ENCODE measurements at places on chromosomes 5 and 9.

GRCh38 chr9:134294153-134295071, 31.8 kb upstream of the RXRA start:
- no peak for DNase-seq

- DNase-seq, result no peak
Measured at GRCh38 chr9:131237291-131237690, 39.0 kb downstream of the FAM78A start.

GRCh38 chr9:129458663-129459546, 162.0 kb downstream of the C9orf50 start:
- no peak for DNase-seq

DNA sequence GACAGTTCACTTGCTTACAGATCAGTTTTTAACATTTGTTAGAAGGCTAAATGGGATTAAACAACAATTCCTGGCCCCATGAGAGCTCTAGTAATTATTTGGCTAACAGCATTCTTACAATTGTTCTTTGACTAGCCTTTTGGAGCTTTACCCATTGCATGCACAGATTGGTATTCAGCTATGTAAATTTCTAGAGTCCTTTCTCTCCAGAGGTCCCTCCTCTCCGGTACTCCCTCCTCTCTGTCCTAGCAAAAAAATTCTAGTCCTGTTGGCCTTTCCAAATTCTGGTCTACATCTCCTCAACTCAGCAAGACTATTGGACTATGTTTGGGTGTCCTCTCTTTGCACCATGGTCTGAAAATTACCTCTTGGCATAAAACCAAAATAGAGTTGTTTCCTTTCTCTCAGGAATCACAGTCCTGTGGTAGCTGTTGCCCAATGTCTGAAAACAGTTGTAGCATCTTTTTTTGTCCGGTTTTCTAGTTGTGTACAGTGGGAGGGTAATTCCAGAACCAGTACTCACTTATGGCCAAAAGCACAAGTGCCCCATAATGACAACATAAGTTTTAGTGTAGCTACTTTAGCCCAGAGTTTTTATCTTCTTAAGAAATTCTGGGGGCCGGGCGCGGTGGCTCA, 18.1 kb downstream of the SAR1B start:
- DNase-seq, result no peak

GRCh38 chr5:90849939-90850338, 291.3 kb downstream of the ADGRV1 start:
- DNase-seq, result no peak

- DNase-seq, result no peak
Measured at GRCh38 chr9:18185196-18185595, 288.8 kb upstream of the ADAMTSL1 start.

- no peak for DNase-seq
Measured at GRCh38 chr9:125822902-125823301, 75.7 kb downstream of the PBX3 start.

- no peak for DNase-seq
Measured at GRCh38 chr9:125985142-125985997, 238.2 kb downstream of the PBX3 start.

GRCh38 chr5:123155446-123155960, 66.5 kb downstream of the PRDM6 start:
- DNase-seq, result no peak

GRCh38 chr5:133900534-133901270, 67.7 kb downstream of the C5orf15 start:
- no peak for DNase-seq

DNA sequence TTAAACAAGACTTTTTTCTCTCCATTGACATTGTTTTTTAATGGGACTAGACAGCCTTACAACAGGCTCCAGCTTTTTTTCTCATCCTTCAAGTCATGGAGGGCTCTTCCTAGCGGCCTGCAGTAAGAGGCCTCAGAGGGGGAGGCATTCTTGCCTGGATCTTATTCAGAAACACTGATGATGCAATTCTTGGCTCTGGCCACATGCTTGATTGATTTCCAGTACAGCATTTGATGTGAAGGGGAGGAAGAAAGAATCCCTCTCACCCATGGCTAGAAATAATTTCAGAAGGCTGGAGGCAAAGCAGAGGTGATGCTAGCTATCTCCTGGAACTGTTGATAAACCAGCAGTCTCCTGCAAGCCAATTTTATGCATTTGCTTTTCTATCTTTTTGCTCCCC, 324.8 kb downstream of the PRELID2 start:
- DNase-seq, result no peak

Data from neural crest cell (in vitro differentiated cells).